Brain (organoid and tissue), 16 donors: ENCODE measurements at places on chromosomes 6 and 20. TPM values are rescaled to one million over a fixed set of nuclear protein-coding genes. Genes with fewer than 3 reads are reported as not detected.

Gene PGC
- not detected for polyA plus RNA-seq

Gene FAM217A
- not detected for polyA plus RNA-seq

Gene TGM2
- 34.7 TPM for polyA plus RNA-seq

Gene MCCD1
- polyA plus RNA-seq, result not detected

Gene MYH7B
- 6.3 TPM for polyA plus RNA-seq

Gene TXLNB
- 1.8 TPM for polyA plus RNA-seq
